Activated T-cell treated with anti-CD3 and anti-CD28 coated beads for 1 hour (primary cell): ENCODE measurements at places on chromosomes 4 and X.

- no peak for DNase-seq
Measured at GRCh38 chr4:182065255-182065654, 177.9 kb upstream of the TENM3 start.

DNA sequence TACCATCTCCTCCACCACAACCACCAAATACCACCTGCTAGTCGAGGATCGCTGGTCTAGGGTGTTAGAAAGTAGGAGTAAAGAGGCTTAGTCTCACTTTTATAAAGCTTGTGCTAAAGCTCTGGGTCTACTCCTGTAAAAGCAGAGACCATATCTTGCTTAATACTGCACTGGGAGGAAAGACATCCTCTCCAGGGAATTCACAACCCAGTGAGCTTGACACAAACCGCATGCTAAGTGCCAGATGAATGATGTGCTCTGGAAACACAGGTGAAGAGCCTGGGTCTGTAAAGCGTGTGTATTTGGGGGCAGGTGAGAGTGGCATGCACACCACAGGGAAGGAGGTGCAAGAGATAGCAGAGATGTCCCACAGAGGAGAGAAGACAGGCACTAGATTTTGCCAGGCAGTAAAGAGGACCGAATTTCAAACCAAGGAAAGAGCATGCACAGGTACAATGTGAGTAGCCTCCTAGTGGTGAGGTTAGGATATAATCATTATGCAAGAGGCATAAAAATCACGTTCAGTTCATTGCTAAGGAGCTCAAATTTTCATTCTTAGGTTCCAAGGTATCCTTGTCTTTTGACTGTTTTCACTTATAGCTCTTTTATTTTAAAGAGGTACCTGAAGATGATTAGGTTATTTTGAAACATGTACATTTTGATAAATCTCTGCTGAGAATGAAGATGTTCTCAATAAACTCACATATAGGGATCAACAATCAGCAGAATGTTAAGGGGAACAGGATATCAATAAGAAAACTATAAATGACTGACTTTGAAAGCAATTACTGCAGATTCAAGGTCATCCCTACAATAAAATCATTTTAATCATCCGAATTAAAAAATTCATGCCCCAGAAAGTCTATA, 20.7 kb downstream of the TAPT1 start:
- DNase-seq = no peak

- no peak for DNase-seq
Measured at GRCh38 chrX:116272322-116272721, 101.8 kb downstream of the AGTR2 start.

GRCh38 chr4:146108756-146109155, 66.8 kb upstream of the LSM6 start:
- DNase-seq = no peak

DNA sequence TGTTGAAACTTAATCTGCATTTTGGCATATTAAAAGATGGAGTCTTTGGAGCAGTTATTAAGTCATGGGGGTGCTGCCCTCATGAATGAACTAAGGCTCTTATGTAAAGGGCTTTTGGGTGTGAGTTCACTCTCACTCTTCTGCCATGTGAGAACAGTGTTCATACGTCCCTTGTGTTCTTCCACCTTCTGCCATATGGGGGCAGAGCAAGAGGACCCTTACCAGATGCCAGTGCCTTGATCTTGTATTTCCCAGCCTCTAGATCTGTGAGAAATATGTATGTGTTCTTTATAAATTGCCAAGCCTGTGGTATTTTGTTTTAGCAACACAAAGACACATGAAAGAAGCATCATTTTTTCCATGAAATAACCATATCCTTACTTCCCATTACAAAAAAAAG, 213.9 kb downstream of the SPOCK3 start:
- no peak for DNase-seq

DNA sequence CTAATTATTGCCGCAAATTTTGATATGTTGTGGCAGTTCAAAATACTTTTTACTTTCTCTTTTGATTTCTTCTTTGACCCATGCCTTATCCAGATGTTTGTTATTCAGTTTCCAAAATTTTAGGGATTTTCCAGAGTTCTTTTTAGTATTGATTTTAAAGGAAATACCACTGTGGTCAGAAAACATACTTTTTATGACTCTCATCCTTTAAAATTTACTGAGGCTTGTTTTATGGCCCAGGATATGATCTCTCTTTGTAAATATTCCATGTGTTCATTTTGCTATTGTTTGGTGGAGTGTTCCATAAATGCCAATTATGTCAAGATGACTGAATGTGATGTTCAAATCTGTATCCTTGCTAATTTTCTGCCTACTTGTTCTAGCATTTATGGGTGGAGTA, 272.3 kb upstream of the DIPK2B start:
- no peak for DNase-seq

DNA sequence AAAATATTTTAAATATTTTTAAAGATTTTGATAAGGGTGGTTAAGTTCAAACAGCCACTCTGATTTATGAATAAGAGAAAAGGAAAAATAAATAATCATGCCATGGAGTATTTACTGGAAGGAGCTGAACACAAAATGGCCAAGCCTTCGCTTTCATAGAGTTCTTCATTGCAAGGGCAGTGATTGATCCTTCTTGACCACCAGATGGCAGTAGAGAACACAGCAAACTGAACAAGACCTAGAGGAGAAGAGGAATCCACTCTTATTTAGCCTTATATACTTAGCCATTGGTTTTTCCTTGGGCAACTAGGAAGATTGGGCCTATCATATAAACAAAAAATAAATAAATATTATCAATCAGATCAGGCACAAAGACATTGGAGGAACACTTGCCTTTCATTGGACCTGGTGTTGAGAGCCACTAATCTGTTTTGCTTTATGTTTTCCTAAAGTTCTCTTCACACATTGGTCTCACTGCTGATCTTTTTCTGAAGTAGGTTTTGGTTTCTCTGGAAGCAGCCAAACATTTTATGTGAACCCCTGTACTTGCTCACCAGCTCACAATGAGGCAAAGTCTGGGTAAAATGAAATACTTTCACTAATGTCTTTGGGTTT, 58.1 kb upstream of the PARM1 start:
- no peak for DNase-seq

GRCh38 chr4:139461022-139461628, 7.2 kb downstream of the RAB33B start:
- DNase-seq = no peak

DNA sequence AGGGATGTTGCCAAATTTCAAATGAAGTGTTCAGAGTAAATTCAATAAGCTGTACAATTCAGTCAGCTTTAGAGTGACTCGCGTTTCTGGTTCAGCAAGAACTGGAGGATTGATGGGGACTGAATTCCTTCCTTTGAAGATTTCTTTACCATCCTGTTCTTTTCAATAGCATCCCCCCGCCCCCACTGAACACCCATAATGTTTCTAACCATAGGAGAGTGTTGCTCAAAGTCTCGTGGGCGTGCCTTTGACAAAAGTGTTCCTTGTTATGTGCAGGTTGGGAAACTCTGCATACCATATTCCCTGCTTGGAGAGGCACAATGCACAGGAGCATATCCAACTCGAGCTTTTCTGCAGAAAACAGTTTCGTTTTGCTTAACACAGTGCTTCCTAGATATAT, 323.5 kb upstream of the CASK start:
- no peak for DNase-seq

GRCh38 chr4:62250100-62250499, 1050.0 kb downstream of the ADGRL3 start:
- DNase-seq = no peak

- no peak for DNase-seq
Measured at GRCh38 chr4:102444752-102445151, 56.4 kb upstream of the NFKB1 start.

GRCh38 chr4:20418861-20419451, 167.3 kb downstream of the SLIT2 start:
- no peak for DNase-seq

DNA sequence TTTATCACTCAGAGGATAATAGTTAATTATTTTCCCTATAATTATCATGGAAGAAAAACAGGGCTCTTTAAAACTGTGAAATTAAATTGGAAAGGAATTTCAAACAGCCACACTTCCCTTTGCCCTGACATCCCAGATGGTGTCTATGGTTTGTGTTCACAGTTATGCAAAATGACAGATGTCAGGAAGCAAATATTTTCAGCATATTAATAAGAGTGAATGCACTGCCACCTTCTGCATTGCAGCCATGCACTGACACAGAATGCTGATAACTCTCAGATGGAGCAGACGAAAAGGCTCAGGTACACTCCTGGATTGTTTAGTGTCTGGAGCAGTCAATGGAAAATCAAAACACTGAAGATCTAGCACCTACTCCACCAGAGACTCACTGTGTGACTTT, 57.6 kb downstream of the RWDD4 start:
- no peak for DNase-seq

- no peak for DNase-seq
Measured at GRCh38 chr4:98786866-98787265, 128.5 kb upstream of the TSPAN5 start.
